PC-9 (cell line): ENCODE measurements at places on chromosomes 4 and X.

GRCh38 chrX:115589419-115589818, 28.4 kb downstream of the PLS3 start:
- no peak for DNase-seq
- H3K4me3 ChIP-seq = no peak overlapping the region
- H3K36me3 ChIP-seq = no peaks in the 10 kb centered on the region
- peaks cover 33% of the 10 kb centered on the region for H3K4me1 ChIP-seq
- H3K27me3 ChIP-seq = no peaks in the 10 kb centered on the region

GRCh38 chr4:183154701-183155391, 55.8 kb downstream of the WWC2 start:
- H3K27ac ChIP-seq = no peak overlapping the region
- no peak for DNase-seq
- H3K36me3 ChIP-seq = no peaks in the 10 kb centered on the region
- no peaks in the 10 kb centered on the region for H3K4me1 ChIP-seq

- no peaks in the 10 kb centered on the region for H3K27me3 ChIP-seq
- H3K4me1 ChIP-seq = no peaks in the 10 kb centered on the region
- H3K4me3 ChIP-seq = no peak overlapping the region
These were observed 35.5 kb downstream of the NAA11 start for GRCh38 chr4:79290376-79290775.

DNA sequence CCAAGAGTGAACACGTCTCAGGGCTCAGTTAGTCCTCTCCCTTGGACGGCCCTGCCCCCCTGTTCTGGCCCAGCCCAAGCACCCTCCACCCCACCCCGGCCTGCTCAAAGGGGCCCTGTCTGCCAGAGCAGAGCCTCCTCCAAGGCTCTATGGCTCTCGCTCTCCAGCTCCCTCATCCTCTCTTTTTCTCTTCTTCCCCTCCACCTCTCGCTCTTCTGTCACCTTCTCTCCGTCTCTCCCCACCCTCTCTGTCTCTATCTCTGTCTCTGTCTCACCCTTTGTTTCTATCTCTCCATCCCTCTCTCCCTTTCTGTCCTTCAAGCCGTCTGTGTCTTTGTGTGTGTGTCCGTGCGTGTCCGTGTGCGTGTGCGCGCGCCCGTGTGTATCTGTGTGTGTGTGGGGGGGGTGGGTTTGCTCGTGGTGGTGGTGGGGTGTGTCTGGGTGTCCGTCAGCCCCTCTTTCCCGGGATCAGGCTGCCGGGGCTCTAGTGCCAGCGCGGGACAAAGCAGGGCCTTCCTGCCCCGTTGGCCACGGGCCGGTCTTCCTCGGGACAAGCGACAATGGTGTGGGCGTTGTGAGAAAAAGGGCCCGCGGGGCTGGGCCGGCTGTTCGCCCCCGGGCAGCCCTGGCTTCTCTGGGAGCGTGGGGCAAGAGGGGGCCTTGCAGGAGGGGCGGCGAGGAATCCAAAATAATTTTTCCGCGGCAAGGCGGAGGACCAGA, 8.7 kb downstream of the FRG2 start:
- DNase-seq = no peak
- no peaks in the 10 kb centered on the region for H3K4me1 ChIP-seq
- H3K27ac ChIP-seq = no peak overlapping the region
- no peaks in the 10 kb centered on the region for H3K27me3 ChIP-seq
- no peaks in the 10 kb centered on the region for H3K36me3 ChIP-seq

DNA sequence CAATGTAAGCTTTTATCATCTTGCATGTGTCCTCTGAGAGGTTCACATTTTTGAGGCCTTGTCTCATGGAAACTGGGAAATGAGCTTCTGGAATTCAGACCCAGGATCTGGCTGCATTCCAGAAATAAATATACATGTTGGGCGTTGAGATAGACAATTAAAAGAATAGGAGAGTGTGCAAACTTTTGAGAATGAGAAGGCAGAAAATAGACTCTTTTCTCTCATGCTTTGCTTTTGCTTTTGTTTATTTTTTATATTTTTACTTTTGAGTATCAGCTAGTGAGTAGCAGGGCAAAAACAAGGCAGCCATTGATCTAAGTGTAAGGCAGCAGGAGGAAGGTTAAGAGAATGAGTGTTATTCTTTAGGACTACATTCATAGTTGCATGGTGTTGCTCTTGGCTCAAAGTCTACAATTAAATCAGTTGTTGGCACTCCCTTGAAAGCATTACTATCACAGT, 12.4 kb downstream of the SHROOM3 start:
- no peaks in the 10 kb centered on the region for H3K36me3 ChIP-seq
- no peak overlapping the region for H3K4me3 ChIP-seq
- no peak overlapping the region for H3K27ac ChIP-seq
- no peak for DNase-seq
- H3K4me1 ChIP-seq = no peaks in the 10 kb centered on the region

DNA sequence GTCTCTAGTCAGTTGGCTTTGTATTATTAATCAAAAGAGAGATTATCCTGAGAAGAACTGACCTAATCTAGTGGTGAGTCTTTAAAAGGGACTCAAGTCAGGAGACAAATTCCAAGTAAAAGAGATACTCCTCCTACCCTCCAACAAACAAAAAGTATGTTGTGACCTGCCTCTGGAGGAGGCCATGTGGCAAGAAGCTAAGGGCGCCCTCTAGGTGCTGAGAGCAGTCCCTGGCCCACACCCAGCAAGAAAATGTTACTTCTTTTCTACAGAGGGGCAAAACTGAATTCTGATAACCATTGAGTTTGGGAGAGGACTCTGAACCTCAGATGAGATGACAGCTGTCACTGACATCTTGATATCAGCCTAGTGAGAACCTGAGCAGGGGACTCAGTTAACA, 953.6 kb upstream of the AGA start:
- no peaks in the 10 kb centered on the region for H3K4me1 ChIP-seq
- no peaks in the 10 kb centered on the region for H3K27me3 ChIP-seq
- H3K4me3 ChIP-seq = no peak overlapping the region
- no peak overlapping the region for H3K27ac ChIP-seq
- no peak for DNase-seq
- no peaks in the 10 kb centered on the region for H3K36me3 ChIP-seq

GRCh38 chr4:80484712-80485111, 149.2 kb downstream of the CFAP299 start:
- no peak overlapping the region for H3K27ac ChIP-seq
- no peaks in the 10 kb centered on the region for H3K36me3 ChIP-seq
- DNase-seq = no peak
- H3K4me3 ChIP-seq = no peak overlapping the region

DNA sequence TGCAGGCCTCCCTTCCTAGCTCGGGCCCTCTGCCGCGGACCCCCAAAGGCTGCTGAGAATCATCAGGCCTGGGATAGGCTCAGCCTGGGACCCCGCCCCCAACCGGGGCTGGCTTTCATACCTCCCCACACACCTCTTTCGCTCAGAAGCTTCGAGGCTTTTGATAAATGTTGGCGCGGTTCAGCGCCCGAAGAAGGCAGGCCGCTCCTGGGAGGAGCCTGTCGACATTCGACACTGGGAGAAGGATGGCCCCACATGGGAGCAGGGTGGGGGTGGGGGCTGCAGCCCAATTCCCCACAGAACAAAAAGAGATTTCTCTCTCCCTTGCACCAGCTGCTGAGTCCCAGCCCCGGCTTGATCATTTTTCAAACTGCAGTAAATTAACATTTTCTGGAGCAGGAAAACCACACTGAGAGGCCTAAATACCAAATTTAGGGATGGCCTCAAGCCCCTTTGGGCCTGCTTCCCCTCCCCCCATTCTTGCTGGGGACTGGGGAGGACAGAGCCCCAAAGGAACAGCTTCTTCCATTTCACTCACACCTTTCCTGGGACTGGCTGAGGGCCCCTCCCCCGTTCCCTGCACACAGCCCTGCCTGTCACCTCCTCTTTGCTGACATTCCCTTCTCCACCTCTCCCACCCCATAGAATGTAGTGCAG, 112.9 kb upstream of the PJA1 start:
- peaks cover 18% of the 10 kb centered on the region for H3K27me3 ChIP-seq
- H3K4me3 ChIP-seq = no peak overlapping the region
- H3K36me3 ChIP-seq = no peaks in the 10 kb centered on the region
- H3K27ac ChIP-seq = no peak overlapping the region

DNA sequence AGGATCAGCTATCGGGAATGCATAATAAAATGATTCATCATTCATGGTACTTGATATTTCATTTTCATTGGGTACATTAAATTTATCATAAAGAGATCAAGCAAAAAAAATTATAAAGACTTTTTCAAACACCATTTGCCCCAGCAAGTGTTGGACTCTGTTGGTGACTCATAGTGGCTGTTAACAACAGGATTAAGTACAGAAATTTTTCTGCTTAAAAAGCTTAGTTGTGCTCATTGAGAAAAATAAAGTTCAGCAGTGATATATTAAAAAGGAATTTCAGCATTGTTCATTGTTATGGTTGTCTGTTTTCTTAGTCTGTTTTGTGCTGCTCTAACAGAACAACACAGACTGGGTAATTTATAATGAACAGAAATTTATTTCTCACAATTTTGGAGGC, 86.2 kb upstream of the PCDH10 start:
- no peak for DNase-seq
- H3K4me3 ChIP-seq = no peak overlapping the region
- H3K4me1 ChIP-seq = no peaks in the 10 kb centered on the region
- H3K36me3 ChIP-seq = no peaks in the 10 kb centered on the region
- H3K27ac ChIP-seq = no peak overlapping the region

- no peaks in the 10 kb centered on the region for H3K27me3 ChIP-seq
- peak overlapping the region; percentile 7; the same call in 1 of the 2 replicates for H3K4me3 ChIP-seq
- peak overlapping the region; percentile 75 for H3K27ac ChIP-seq
- no peaks in the 10 kb centered on the region for H3K36me3 ChIP-seq
- H3K4me1 ChIP-seq = peaks cover 12% of the 10 kb centered on the region
These were observed 25.3 kb upstream of the S100P start for GRCh38 chr4:6668391-6668790.

DNA sequence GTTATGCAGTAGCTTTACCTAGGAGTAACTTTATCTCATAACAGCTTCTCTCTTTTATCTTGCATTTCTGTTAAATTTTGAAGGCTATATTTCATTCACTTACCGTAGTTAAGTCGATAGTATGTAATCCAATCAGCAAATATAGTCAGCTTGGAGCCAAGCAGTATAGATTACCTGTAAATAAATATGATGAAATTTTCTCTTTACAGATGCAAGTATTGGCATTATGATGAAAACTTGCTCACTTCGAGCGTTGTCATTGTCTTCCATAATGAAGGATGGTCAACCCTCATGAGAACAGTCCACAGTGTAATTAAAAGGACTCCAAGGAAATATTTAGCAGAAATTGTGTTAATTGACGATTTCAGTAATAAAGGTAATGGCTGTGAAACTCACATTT, 42.3 kb downstream of the HMGB2 start:
- H3K4me3 ChIP-seq = no peak overlapping the region
- no peaks in the 10 kb centered on the region for H3K36me3 ChIP-seq
- DNase-seq = no peak
- H3K4me1 ChIP-seq = no peaks in the 10 kb centered on the region
- H3K27ac ChIP-seq = no peak overlapping the region

- H3K27me3 ChIP-seq = no peaks in the 10 kb centered on the region
- H3K4me3 ChIP-seq = no peak overlapping the region; the same call in 1 of the 2 replicates
- peak overlapping the region; percentile 85 for H3K27ac ChIP-seq
- H3K36me3 ChIP-seq = no peaks in the 10 kb centered on the region
These were observed 12.0 kb upstream of the SLC2A9 start for GRCh38 chr4:10033191-10033881.

- no peaks in the 10 kb centered on the region for H3K4me1 ChIP-seq
- H3K27ac ChIP-seq = no peak overlapping the region
- H3K27me3 ChIP-seq = no peaks in the 10 kb centered on the region
- DNase-seq = peak; percentile 2
- no peak overlapping the region for H3K4me3 ChIP-seq
These were observed 66.2 kb upstream of the TACR3 start for GRCh38 chr4:103786014-103786413.

- H3K36me3 ChIP-seq = no peaks in the 10 kb centered on the region
These were observed 19.5 kb downstream of the BCORL1 start for GRCh38 chrX:130001893-130002292.

GRCh38 chr4:185752872-185753271, 59.1 kb downstream of the SORBS2 start:
- H3K4me3 ChIP-seq = no peak overlapping the region
- H3K27ac ChIP-seq = no peak overlapping the region
- no peaks in the 10 kb centered on the region for H3K36me3 ChIP-seq
- no peaks in the 10 kb centered on the region; the same call in 1 of the 2 replicates for H3K4me1 ChIP-seq
- no peak for DNase-seq
- no peaks in the 10 kb centered on the region for H3K27me3 ChIP-seq

- peaks cover 4% of the 10 kb centered on the region; the same call in 1 of the 2 replicates for H3K4me1 ChIP-seq
- no peaks in the 10 kb centered on the region; the same call in 1 of the 2 replicates for H3K36me3 ChIP-seq
- H3K27me3 ChIP-seq = no peaks in the 10 kb centered on the region
- no peak overlapping the region for H3K4me3 ChIP-seq
- no peak overlapping the region for H3K27ac ChIP-seq
These were observed 73.3 kb downstream of the FRYL start for GRCh38 chr4:48706736-48707135.

- no peak overlapping the region; the same call in 1 of the 2 replicates for H3K4me3 ChIP-seq
- H3K27ac ChIP-seq = no peak overlapping the region
- no peaks in the 10 kb centered on the region for H3K27me3 ChIP-seq
- peaks cover 15% of the 10 kb centered on the region; the same call in 1 of the 2 replicates for H3K4me1 ChIP-seq
These were observed 12.7 kb downstream of the ART3 start for GRCh38 chr4:76087007-76087769.

GRCh38 chr4:42715807-42716482, 59.0 kb upstream of the ATP8A1 start:
- no peaks in the 10 kb centered on the region for H3K27me3 ChIP-seq
- H3K36me3 ChIP-seq = no peaks in the 10 kb centered on the region
- H3K4me3 ChIP-seq = no peak overlapping the region

DNA sequence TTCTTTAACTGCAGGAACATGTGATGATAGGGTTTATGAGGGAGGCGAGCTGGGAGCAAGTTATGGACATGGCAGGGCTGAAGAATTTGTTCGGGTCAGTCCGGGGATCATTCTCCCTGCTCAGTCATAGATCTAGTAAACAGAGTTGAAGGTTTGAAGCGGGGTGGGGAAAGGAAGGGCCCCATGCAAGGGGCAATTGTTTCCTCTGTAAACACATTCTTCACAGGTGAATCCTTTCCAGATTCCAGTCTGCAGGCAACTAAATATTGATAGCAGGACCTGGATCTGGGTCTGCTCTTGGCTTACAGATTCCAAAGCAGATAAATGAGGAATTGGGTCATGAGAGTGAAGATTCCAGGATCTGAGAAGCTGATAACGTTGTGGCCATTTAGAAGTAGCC, 44.3 kb upstream of the ARHGAP24 start:
- peak; percentile 19 for DNase-seq
- H3K27me3 ChIP-seq = no peaks in the 10 kb centered on the region
- H3K27ac ChIP-seq = no peak overlapping the region
- H3K4me3 ChIP-seq = no peak overlapping the region
- H3K4me1 ChIP-seq = peaks cover 9% of the 10 kb centered on the region; the same call in 1 of the 2 replicates
